ENCODE measurements at places on chromosomes 4 and X.

- no peak for DNase-seq
Observed at GRCh38 chr4:45350438-45350837, 624.1 kb upstream of the GNPDA2 start.

DNA sequence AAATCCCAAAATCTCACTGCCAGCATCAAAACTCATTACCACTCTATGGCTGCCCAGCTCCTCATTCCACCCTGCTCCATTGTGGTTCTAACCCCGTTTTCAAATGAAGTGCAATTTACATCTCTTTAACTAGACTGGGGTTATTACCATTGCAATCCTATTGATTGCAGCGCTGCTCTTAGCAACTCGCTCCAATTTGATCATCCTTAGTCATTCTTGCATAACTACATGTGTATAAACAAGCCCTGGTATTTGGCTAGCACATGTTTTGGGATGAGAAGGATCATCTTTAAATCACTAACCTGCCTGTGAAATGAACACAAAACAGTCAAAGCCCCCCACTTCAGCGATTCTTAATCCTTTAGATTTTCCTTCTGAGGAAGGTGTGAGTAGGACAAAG lies 340.1 kb upstream of the PPARGC1A start:
- DNase-seq, result no peak

GRCh38 chrX:52995987-52996331 lies 37.6 kb upstream of the FAM156A start:
- peak; percentile 27 for DNase-seq

DNA sequence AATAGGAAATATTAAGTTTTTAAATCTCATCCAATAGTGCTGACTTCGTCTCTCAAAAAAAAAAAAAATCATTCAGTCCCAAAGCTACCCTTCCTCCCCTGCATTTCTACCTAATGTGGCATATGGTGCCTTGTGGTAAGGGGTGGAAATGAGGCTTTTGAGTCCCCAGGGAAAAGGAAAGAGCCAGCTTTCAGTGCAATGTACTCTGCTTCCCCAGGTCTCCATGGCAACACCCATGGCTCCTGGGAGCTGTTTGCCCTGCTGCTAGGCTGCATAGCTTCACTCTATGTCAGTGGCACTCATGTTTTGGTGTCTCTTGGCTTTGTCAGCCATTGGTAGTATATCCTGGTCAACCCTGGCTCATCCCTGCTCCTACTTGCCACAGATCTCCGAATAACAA lies 175.9 kb downstream of the SLC39A8 start:
- no peak for DNase-seq

- DNase-seq, result no peak
Observed at GRCh38 chr4:19386786-19387185, 864.9 kb upstream of the SLIT2 start.

Data from type B pancreatic cell (in vitro differentiated cells).